Stimulated activated naive CD8-positive, alpha-beta T cell treated with anti-CD3 and anti-CD28 coated beads, Interleukin-15, amount 100 ng/mL, for 72 hours (primary cell): ENCODE measurements at places on chromosomes 6 and 20.

DNA sequence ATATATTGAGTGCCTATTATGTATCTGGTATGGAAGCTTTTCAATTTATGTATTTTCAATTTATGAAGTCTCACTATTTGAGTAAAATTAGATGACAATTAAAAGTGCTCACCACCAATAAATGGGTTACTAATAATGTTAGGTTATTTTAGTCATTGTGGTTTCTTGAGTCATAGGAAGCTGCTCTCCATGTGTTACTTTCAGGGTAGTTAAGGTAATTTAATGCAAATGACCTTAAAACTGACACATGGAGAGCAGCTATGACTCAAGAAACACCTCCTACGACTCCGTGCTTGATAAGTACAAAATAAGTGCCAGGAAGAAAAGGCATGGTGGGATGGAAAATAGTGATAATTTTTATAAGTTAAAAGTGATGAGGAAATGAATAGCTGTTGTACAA is 16.5 kb upstream of the TINAG start:
- DNase-seq = no peak

DNA sequence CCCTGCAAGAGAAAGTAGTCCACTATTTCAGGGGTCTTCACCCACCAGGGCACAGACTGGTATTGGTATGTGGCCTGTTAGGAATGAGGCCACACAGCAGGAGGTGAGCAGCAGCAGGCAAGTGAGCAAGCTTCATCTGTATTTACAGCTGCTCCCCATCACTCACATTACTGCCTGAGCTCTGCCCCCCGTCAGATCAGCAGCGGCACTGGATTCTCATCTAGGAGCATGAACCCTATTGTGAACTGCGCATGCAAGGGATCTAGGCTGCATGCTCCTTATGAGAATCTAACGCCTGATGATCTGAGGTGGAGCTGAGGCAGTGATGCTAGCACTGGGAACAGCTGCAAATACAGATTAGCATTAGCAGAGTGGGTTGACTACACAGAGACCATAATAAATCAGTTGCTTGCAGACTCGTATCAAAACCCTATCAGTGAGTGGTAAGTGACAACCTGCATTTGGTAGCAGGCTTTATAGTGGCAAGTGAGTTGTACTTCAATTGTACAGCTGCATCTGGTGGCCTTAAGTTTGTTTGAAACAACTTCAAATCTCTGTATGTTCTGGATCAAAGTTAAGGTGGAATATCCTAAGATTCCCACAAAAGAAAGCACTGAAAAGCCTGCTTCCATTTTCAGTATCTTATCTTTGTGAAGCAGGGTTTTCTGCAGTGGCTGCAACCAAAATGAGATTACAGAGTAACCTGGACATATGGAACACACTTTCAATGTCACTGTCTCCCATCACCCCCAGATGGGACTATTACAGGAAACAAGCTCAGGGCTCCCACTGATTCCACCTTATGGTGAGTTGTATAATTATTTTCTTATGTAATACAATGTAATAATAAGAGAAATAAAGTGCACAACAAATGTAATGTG is 12.8 kb downstream of the C6orf141 start:
- no peak for DNase-seq

DNA sequence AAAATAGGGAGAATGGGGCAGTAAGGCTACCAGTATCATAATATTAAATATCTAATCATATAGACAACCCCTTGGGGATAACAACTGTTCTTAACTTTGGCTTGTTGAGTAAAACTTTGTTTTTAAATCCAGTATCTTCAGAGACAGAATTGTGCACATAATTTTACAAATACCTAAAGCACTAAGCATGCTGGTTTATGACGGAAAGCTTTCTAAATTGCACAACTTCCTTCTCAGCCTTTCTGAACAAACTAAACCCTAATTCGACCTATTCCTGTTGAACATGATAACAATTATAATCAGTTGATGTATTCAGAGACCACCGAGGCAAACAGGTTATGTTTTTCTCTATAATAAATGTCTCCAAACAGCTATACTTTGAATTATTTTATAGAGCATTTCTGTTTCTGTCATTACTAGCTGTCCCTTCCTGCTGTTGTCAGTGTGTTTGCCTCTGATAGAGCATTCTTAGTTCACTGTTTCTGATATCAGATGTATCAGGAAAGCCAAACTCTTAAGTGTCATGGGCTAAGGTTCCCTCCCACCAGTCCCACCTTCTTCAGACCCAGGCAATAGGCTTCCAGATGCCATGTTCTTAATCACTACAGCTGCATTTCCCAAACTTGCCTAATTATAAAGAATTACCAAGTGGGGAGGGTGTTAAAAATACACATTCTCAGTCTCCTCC is 8.7 kb downstream of the ZHX3 start:
- no peak for DNase-seq

GRCh38 chr20:40668449-40669228 is 20.4 kb downstream of the MAFB start:
- DNase-seq = no peak

DNA sequence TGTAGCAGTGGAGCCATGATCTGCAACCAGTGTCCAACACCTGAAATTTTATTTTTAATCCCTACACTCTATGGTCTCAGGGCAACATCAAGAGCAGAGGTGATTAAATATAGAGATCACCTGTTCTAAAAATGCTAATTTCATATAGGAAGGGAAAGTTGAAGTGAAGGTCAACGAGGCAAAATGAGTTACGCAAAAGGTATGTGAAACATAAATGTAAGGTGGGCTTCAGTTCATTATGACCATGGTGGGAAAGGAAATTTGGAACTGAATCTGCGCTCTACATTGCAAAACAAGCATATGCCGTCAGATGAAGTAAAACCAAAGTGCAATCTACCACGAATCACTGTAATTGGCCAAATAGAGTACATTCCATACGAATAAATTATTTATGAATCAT is 35.2 kb upstream of the STMND1 start:
- DNase-seq = no peak

- DNase-seq = no peak
Measured at GRCh38 chr20:400454-401275, 7.4 kb upstream of the RBCK1 start.

GRCh38 chr20:568097-568652 is 24.6 kb upstream of the CSNK2A1 start:
- no peak for DNase-seq

GRCh38 chr6:37696841-37697662 is 631 bp downstream of the MDGA1 start:
- peak; percentile 53 for DNase-seq

GRCh38 chr6:3209114-3210023 is 18.1 kb downstream of the TUBB2B start:
- DNase-seq = peak; percentile 55

GRCh38 chr6:31836047-31836473 is 8.5 kb downstream of the HSPA1B start:
- no peak for DNase-seq

- DNase-seq = no peak
Measured at GRCh38 chr6:13560651-13561044, 13.8 kb upstream of the SIRT5 start.

GRCh38 chr6:41938590-41939175 is 2.9 kb downstream of the CCND3 start:
- DNase-seq = no peak

DNA sequence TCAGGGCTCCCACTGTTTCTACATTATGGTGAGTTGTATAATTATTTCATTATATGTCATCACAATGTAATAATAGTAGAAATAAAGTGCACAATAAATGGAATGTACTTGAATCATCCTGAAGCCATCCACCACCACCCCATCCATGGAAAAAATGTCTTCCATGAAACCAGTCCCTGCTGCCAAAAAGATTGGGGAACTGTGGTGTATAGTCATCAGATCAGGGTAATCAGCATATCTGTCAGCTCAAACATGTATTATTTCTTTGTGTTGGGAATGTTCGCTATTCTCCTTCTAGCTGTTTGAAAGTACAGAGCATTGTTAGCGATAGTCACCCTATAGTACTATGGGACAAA is 33.8 kb upstream of the SLC22A23 start:
- DNase-seq = no peak

DNA sequence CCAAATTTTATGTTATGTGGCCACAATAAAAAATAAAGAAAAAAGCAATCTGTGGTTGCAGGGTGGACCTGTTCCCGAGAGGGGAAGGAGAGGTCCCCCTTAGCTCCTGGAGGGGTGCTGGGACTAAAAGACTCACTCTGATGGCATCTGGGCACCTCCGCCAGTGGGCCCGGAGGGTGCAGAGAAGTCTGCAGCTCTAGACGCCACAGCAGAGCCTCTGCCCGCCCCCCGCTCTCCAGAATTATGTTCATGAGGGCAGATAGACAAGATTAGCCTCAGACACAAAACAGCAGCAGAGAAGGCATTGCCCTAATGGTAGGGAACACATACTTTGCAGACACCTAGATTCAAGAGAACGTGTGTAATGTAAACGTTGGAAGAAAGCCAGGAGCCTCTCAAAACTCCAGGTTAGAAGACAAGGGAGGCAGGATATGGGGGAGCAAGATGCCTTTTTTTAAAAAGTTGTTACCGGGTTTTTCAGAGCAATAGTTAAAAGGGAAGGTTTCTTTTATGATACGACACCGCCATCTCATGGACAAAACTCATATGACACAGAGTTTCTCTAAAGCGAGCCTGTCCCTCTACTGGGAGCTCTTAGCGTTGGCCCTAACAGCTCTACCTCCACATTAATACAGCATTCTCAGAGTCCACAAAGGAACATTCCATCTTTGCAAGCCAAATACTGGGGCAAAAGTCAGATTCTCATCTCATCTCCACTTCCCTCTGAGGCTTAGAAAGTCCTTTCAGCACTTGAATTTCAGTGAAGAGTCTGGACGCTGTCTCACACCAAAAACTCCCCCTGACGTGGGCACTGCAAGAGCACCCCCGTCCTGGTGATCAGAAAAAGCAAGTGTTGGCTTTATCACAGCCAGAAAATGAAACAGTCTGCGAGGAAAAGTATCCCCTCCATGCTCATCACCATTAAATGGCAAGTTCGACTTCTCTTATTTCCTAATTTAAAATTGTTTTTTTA is 47.2 kb downstream of the FOXF2 start:
- DNase-seq = peak; percentile 58

GRCh38 chr6:144211160-144211559 is 60.8 kb downstream of the STX11 start:
- DNase-seq = no peak

DNA sequence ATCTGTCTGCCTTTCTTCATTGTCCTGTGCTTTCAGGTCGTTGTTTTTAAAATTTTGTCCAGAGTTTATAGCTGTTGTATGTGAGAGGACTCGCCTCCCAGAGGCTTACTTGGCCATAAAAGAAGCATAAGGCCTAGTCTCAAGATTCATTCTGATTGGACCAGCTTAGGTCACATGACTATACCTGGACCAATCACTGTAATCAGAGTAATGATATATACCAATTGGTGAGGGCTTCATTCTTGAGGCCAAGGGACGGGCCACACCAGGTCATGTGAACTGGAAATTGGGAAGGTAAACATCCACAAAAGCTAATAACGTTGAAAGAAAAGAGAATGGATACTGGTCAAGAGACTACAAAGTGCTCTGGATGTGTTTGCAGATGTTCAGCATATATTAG is 141.4 kb upstream of the SULF2 start:
- DNase-seq = no peak

DNA sequence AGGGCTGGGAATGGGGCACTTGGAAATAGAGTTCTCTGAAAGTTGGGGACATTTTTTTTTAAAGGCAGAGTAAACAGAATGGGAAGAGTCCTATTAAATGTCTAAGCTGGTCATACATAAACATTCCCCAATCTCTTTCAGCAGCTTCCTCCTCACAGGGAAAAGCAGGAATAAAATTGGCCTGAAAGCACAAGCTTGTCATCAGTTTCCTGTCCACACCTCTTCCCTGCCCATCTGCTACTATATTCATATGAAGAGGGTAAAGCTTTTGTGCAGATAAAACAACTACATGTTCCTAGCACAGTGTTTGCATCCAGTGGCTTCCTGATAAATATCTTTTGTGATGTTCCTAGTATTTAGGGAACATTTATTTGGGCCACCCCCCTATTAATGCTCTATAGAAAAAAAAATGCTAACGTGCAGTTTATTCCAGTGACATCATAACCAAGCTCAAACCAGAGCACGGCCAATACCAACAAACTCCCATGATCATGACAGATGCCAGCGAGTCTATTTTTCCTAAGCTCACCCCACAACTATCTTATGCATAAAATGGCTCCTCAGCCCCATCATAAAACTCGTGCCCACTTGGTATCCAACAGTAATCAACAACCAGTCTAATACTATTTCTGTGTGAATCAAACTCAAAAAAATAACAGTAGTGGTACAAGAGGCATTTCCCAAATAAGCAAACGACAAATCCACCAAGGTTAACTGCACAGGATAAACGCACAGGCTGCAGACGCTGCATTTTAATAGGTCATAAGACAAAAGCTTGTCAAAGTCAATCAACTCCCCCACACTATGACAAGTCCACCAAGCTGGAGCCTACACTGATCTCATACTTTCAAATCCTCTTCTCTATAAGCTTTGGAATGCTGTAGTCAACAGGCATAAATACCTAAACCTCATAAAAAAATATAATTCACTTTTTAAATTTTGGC is 95.3 kb downstream of the EPB41L2 start:
- no peak for DNase-seq

GRCh38 chr6:34696189-34696738 is 303 bp downstream of the ILRUN start:
- DNase-seq = no peak

GRCh38 chr20:2387180-2387577 is 6.5 kb downstream of the TGM6 start:
- peak; percentile 81 for DNase-seq

DNA sequence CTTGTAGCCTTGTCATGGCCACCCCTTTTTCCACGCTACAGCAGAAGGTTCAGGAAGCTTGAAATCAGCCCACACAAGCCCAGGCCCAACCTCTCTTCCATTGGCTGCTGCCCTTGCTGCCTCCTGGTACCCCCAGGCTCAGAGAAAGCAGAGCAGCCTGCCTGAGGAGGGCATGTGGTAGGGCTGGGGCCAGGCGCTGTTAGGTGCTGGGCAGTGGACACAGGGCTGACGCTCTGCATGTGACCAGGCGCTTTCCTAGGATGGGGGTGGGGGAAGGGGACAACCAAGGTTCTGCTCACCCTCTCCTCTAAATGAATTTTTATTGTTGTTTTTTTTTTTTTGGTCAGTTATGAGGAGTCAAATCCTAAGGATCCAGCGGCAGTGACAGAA is 36.3 kb upstream of the ID1 start:
- DNase-seq = no peak

GRCh38 chr6:109372130-109372529 is 10.1 kb downstream of the CD164 start:
- no peak for DNase-seq

- DNase-seq = no peak
Measured at GRCh38 chr6:122154155-122154554, 245.3 kb upstream of the HSF2 start.

DNA sequence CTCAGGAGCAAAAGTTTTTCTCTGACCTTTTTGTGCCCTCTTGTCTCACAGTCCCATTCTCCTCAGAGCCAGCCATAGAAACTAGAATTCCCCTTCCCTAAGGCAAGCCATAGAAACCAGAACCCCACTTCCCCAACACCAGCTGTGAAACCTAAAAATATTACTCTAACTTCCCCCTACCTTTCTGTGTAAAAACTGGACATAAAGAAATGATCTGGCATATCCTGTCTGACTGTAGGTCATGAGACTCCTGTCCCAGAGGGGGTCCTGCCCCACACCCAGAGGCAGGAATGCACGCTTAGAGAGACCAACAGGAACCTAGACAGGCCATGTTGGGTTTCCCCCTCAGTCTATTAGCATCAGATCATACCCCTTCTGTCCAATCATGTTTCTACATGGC is 140.6 kb upstream of the SLC22A16 start:
- DNase-seq = no peak

- no peak for DNase-seq
Measured at GRCh38 chr20:52422574-52423336, 231.2 kb upstream of the ZFP64 start.
